ENCODE measurements at places on chromosomes 5 and 9. TPM values are rescaled to one million over a fixed set of nuclear protein-coding genes. Genes with fewer than 3 reads are reported as not detected.

Gene HAVCR2
- polyA plus RNA-seq, result 1.5 TPM

Gene DIRAS2
- 0.85 TPM for polyA plus RNA-seq

Gene LCN1
- not detected for polyA plus RNA-seq

Gene ZSWIM6
- 7.3 TPM for polyA plus RNA-seq

Gene ZFP37
- polyA plus RNA-seq, result 4.1 TPM

Gene SAPCD2
- polyA plus RNA-seq, result 5.8 TPM

Gene ADAMTS6
- 0.97 TPM for polyA plus RNA-seq

Gene SPTLC1
- 38.3 TPM for polyA plus RNA-seq

Gene P4HA2
- polyA plus RNA-seq, result 40.7 TPM

Gene RUSC2
- 56.6 TPM for polyA plus RNA-seq

Gene SLC34A1
- not detected for polyA plus RNA-seq

Gene WNT8A
- not detected for polyA plus RNA-seq

Gene COX7C
- polyA plus RNA-seq, result 1,034 TPM

Gene HCN1
- polyA plus RNA-seq, result 2.9 TPM

Gene GABRB2
- polyA plus RNA-seq, result 0.21 TPM

Gene ESM1
- 3.6 TPM for polyA plus RNA-seq

Gene COL15A1
- 203 TPM for polyA plus RNA-seq

Gene ADAMTS13
- 9.3 TPM for polyA plus RNA-seq

- DNase-seq, result no peak
These were observed 18.0 kb upstream of the MRNIP start for GRCh38 chr5:179876610-179876952.

DNA sequence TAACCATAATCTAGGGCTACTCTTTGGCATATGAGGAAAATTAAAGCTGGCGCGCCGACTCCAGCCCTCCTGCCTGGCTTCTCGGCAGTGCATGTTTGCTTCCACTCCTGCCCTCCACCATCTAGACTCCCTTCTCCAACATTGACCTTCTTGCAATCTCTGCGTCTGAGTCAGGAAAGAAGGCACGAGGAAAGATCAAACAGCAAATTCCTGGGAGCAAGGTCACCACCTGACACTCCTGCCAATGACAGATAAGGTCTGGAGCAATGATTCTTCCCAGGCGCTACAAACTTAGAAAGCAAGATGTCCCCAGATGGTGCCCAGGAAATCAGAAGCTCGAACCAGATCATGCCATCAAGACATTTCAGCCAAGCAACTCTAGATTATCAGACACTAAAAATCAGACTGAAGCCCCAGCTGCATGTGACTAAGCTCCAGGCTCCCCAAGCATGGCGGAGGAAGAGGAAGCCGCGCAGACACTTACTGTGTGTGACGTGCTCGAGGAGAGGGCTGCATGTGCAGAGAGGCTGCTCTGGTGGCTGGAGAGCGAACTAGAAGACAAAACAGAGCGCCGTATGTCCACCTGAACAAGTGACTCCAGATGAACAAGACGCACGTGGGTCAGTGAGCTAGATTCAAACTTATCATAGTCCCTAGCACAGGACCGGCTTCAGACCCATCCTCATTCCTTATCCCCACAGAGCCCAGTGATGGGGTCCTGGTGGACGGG, 115.3 kb downstream of the UBE2R2 start:
- DNase-seq, result no peak

DNA sequence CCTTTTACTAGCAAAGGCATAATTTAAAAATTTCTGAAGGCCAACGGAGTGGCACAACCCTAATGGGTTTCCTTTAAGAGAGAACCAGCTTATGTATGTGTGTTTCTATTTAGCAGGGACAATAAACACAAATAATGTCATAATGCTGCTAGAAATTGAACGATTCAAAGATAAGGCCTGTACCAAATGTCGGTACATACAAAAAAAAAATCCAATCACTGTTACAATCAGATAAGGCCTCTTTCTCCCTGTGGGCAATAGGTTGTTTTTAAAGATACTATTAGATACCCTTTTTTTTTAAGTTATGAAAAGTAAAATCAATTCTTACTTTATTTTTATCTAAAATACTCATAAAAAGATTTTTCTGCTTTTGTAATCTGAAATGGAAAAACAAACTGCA, 821.0 kb downstream of the PRELID2 start:
- no peak for DNase-seq

DNA sequence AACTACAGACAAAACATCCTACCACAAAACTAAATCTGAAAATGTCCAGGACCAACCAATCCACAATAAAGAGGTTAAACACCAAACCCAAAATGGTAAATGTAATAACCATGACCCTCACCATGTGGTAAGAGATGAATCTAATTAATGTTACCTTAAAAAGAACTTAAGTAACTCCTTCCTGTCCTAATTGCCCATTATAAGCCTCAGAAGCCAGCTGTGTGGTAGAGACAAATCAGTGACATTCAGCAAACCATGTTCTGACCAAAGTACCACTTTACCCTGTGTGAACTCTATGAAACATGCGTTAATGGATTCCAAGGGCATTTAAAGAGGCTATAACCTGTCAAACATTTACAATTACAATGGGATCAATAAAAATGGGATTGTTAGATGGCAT, 25.0 kb downstream of the LPAR1 start:
- no peak for DNase-seq

DNA sequence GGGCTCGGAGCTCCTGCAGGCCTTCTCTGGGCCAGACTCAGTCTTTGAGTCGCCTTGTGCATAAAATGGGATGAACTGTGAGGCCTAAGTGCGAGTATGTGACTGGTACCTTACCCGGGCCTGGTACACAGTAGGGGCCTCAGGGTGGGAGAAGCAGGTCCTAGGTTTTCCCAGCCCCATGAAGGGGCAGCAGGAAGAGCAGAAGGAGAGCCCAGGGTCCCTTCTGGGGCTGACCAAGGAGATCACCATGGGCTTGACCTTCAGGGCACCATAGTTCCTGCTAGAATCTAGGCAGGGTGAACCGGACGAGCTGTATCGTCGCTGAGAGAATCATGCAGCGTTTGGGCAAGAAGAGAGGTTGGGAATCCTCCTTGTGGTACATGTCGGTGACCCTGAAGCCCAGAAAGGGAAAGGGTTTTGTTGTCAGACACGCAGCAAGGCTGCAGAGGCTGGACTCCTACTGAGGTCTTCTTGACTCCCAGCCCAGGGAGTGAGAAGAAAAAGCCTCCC, 373 bp upstream of the PHYKPL start:
- no peak for DNase-seq

DNA sequence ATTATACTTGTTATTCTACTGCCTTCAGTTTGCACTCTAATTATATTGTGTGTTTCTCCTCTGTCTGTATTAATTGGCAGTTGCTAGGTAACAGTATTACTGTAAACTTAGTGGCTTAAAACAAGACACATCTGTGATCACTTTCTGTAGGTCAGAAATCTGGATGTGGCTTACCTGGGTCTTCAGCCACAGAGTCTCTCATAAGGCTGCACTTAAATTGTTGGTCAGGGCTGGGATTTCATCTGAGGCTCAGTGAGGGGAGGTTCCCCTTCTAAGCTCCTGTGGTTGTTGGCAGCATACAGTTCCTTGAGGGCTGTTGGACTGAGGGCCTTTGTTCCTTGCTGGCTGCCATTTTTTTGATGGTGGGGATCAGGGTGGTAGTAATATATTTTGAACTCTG, 68.8 kb downstream of the SLC44A1 start:
- DNase-seq, result no peak

- peak; percentile 80 for DNase-seq
These were observed 190.9 kb upstream of the FREM1 start for GRCh38 chr9:15101095-15101494.

- no peak for DNase-seq
These were observed 285.7 kb upstream of the TUT7 start for GRCh38 chr9:86639899-86640379.

- no peak for DNase-seq
These were observed 466.1 kb downstream of the PTPRD start for GRCh38 chr9:10146517-10147331.

DNA sequence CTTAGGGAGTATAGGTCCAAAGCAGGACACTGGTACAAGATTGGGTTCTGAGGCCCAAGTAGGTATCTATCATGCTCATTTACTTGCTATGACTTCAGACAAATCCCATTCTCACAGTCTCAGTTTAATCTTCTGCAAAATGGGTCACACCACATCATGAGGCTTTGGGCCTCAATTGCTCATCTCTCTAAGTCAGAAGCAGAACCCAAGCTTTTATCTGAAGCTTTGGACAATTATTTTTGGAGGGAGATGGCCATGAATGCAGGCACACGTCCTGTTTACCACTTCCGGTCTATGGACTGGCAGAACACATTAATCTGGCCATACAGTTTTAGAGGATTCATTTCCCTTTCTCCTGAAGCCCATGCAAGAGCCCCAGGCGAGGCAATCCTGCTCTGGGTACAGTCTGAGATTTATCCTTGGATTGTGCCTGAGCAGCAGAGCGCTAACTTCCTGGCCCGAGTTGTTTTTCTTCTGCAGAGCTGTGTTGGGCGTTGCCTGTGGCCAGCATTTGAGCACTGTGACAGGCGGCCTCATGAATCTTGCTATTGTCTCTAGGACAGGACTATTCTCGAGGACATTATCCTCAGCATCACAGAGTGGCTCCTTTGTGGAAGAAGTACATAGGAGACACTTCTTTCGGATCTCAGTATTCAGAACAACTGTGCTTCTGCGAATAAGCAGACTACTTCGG, 16.1 kb downstream of the SLC22A4 start:
- DNase-seq, result peak; percentile 37

DNA sequence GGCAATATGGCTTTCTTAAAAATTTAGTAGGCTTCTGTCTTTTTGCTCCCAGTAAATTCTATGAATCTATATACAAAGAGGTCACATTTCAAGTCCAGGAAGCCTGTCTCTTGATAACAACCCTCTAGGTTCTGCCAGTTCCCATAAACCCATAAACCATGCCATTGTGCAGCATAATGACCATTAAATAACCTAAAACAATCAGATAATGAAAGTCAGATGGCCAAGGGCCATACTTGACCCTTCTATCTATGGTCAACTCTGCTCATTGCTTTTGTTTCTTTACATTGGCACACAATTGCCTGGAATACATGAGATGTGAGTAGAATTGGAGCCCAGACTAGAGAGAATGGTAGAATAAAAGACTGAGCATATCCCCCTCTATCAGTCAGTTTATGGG, 305.4 kb upstream of the KIF2A start:
- DNase-seq, result no peak

- peak; percentile 89 for DNase-seq
These were observed 40.9 kb upstream of the FABP6 start for GRCh38 chr5:160188141-160189015.

DNA sequence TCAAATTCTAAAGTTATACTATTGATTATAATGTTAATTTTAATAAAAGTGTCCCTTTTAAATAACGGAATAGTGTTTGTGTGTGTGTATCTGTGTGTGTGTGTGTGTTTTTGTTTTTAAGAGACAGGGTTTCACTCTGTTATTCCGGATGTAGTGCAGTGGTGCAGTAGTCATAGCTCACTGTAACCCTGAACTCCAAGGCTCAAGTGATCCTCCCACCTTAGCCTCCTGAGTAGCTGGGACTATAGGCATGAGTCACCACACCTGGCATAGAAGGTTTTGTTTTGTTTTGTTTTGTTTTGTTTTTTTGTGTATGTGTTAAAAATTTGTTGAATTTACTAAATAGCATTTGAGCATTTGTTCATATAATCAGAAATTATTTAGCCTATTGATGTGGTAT, 64.6 kb downstream of the YTHDC2 start:
- DNase-seq, result no peak

DNA sequence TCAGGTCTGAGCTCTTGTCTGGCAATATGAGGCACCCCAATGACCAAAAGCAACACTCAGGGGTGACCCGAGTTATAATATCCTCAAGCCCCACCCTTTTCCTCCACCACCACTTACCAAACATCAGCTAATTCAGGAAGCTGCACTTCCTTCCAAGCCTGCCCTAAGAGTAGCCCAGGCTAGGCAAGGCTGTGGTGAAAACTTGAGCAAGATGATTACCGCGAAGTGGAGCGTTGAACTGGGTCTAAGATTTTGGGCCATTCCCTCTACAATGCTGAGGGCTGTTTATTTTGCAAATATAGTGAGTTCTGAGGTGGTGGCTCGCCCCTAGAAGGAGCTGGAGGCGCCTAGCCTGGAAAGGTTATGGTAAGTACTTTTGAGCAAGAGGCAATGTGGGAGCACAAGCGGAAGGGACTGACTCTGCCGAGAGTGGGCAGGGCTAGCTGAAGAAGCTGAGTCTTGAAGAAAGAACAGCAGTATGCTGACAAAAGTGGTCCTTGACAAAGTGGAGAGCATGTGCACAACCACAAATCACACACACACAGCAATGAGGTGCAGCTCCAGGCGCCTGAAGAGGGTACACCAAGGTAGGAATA, at the start of gene HK3:
Gene HK3 (minus strand): TSS at position 51 of the 596 bp plus-strand sequence. CDS start 3,187 bp downstream, outside the sequence.
- DNase-seq, result no peak

DNA sequence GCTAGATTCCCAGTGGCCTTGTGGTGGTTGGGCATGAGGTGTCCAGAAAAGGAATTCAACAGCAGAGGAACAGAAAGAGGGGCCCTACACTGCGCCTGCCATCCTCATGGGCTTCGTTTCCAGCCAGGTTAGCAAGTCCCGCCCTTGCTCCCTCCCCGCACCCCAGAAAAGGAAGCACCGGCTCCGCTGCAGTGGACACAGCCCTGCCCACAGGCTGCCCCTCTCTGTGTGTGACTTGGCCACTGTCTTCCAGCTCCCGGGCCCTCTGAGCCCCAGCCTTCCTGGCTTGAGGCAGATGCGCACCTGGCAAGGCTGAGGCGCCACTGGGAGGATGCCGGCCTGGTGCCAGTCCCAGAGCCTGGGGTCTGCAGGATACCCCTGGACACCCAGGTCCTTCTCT, 305.0 kb upstream of the IRX4 start:
- DNase-seq, result no peak

GRCh38 chr5:151219789-151220188, 4.1 kb downstream of the CCDC69 start:
- no peak for DNase-seq

DNA sequence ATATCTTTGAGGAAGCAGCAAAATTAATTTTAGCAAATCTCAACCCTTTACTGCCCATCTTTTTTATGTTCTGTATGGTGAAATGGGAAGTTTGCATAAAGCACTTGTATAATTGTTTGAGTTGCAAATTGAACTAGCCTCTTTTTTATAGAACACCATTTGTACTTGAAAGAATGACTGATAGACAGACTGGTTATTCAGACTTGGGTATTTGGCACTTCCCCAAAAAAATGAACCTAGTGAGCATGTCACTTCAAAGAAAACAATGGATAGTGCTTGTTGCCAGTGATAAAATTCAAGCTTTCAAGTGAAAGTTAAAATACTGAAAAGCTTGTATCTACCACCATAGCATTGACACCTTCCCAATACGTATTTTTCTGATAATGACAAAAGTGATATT, 115.8 kb downstream of the ERCC6L2 start:
- no peak for DNase-seq

GRCh38 chr5:73183000-73183399, 10.0 kb downstream of the TMEM174 start:
- DNase-seq, result no peak

DNA sequence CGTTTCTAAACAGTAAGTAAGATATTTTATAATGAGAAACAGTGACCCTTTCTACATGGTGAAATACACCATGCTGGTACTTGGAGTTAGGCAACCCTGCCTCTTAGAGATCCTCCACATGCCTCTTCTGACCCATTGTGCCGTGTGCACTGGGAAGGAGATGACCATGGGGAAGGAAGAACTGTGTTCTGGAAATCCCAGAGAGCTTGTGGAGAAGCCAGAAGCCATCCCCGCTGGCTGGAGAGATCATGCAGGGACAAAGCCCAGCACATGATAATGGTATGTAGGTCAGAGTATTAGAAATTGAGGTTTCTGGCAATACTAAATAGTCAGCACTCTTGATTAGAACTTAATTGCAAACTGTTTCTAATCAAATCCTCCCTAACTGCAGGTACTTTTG, 307.3 kb downstream of the FBXL7 start:
- no peak for DNase-seq

GRCh38 chr5:53642061-53642460, 81.6 kb downstream of the NDUFS4 start:
- no peak for DNase-seq
